ENCODE measurements at places on chromosomes 6 and 20.

DNA sequence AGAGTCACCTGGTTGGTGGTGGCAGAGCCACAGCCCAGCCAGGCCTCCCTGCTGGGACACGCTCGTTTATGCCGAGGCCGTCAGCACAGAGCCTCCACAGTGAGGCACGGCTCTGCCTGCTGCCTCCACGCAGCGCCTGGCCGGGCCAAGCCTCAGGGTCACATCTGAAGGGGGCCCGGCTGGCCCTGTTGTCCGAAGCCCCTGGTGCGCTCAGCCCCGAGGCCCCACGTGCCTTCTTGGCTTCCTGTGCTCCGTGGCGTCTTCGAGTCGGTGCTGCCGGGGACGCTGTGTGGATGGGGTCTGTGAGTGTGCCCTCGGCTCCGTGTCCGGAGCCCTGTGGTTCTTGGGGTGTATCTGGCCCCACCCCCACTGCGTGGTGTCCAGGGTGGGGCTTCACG, 10.4 kb upstream of the TNFRSF6B start:
- no peak for DNase-seq

- DNase-seq, result no peak
These were observed 67.5 kb upstream of the PRL start for GRCh38 chr6:22364306-22364705.

- DNase-seq, result no peak
These were observed 38.9 kb downstream of the SMAP1 start for GRCh38 chr6:70706491-70707123.

DNA sequence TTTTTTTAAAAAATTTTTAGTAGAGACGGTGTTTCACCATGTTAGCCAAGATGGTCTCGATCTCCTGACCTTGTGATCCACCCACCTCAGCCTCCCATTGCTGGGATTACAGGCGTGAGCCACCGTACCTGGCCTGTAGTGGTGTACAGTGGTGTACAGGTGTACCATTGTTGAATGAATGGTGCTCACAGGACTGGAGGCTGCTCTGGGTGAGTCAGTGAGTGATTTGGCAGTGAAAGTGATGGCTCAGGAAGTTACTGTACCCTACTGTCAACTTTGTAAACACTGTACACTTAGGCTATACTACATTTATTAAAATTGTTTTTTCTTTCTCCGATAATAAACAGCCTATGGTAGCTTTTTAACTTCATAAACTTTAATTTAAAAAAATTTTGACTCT, 122.8 kb upstream of the EEF1E1 start:
- no peak for DNase-seq

GRCh38 chr6:107691062-107691751, 132.9 kb downstream of the SCML4 start:
- no peak for DNase-seq

GRCh38 chr6:16450821-16451220, 212.4 kb downstream of the GMPR start:
- DNase-seq, result no peak

- DNase-seq, result no peak
These were observed 23.6 kb upstream of the FABP7 start for GRCh38 chr6:122755901-122756300.

DNA sequence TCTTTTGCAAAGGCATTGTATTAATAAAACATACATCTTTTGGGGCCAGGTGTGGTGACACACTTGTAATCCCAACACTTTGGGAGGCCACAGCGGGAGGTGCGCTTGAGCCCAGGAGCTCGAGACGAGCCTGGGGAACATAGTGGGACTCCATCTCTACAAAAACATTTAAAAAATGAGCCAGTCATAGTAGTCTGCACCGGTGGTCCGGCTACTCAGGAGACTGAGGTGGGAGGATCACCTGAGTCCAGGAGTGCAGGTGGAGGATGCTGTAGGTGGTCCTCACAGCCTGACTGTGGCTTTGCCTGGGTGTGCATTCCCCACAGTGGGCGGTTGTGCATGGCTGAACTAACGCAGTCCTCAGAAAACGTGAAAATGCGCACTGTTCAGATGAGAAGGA, 162.5 kb downstream of the DLL1 start:
- no peak for DNase-seq

DNA sequence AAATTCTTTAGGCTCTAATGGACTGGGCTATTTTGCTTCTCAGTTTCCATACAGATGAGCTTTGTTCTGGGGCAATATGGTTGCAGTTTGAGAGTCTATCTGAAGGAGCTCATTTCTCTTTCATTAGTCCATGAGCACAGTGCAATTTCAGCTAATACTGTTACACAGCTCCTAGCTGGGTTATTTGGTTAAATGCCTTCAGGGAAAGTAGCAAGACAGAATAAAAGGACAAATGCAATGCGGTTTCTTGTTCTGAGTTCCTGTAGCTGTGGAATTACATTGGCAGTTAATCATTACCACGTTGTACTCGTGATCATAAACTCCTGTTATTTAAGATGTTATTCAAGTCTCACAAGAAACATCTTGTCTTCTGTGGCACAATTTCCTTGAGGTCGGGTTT, 127.7 kb downstream of the BFSP1 start:
- DNase-seq, result no peak

Data from HuH-7.5 (cell line).